RWPE2 (cell line): ENCODE measurements at places on chromosomes 2 and 18.

- no peaks in the 10 kb centered on the region for H3K27me3 ChIP-seq
- no peak overlapping the region for H3K27ac ChIP-seq
- no peaks in the 10 kb centered on the region for H3K4me1 ChIP-seq
- DNase-seq, result no peak
Observed at GRCh38 chr2:157792335-157793052, 83.6 kb downstream of the ACVR1 start.

DNA sequence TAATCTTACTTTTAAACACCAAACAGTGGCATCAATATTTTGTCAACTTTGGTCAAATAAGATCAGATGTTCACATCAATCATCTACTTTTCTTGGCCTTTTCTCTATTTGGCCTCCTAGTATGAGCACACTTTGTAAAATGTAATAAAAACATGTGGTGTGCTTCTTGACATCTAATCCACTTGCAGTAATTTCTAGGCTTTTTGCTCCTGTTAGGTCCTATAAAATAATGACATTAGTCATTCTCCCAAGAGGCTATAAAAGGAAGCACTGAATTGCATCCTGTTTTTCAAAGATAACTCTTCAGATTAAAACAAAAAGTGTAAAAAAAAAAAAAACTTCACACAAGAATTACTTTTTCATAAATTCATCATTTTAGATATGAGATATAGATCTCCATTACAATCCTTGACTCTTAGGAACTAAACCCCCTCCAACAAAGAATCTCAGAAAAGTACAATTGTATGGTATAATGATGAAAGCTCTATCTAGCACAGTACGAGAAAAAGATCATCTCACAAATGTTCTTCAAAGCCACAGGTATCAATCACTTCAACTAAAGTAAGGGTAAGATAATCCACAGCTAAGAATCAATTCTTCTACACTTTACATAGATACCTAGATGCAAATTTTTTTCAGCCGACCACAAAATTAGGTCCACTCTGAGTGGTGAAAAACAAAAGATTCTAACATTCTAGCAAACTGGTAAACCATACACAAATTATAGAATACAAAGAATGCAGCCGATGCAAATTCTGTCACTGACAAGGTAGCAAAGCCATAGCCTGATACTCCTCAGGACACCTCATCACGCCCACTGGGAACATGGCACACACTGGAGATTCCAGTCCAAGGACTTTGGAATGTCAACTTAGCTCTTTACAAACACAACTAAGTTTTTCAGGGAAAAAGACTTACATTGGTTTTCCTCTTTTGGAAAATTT is 2.7 kb downstream of the BCL2 start:
- peaks cover 36% of the 10 kb centered on the region for H3K27me3 ChIP-seq
- H3K4me1 ChIP-seq, result peaks cover 4% of the 10 kb centered on the region
- no peaks in the 10 kb centered on the region for H3K36me3 ChIP-seq
- H3K27ac ChIP-seq, result no peak overlapping the region
- H3K4me3 ChIP-seq, result no peak overlapping the region

DNA sequence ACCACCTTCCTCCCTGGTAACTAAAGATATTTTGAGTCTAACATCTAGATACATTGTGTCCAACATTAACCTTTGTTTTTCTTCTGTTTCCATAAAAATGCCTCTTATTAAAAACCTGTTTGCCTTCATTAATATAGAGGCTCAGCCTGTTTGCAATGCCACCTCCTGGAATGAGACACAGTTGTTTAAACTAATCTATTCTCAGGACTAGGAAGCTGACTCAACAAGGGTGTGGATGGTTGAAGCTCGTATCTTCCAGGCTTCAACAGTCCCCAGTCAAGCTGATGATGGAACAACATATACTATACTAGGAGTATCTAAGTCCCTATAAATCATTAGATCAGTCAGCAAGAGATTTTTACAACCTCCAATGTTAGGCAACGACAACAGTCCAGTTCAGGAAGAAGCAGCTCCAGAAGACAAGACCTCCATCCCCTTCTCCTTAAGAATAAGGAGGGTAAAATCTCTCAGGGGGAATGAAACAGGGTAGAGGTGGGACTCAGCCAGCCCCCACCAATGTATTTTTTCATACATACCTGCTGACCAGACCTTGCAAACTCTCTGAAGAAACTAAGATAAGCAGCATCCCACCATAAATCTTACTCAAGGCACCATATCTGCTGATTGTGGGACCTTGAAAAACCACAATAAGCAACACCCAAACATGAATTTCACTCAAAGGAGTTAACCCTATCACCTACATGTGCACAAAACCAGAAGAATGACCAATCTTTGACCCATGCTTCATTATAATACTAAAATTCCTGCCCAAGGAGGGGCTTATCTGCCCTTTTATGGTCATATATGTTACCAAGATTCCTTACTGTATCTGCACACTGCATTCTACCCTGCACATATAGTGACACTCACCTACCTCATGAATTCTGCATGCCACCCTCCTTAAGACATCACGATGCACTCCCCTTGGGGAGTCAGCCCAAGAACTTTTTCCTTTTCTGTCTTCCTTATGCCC is 21.4 kb downstream of the ZNF24 start:
- no peak overlapping the region for H3K27ac ChIP-seq
- H3K4me3 ChIP-seq, result no peak overlapping the region
- no peak for DNase-seq

DNA sequence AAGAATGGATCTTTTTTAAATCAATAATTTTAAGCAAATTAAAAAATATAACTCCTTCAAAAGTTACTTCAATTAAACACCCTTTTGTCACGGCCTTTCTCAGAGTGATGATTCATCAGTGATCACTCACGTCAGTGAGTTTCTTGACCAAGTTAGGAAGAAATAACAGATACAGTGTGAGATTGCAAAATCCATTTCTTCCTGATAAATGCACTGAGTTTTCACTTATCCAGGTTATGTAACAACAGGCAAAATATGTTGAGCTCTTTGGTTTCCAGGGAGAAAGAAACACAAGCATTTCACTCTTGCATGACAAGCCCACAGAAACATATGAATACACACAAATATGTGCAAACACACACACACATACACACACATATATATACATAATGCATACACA is 195.9 kb upstream of the CYRIA start:
- no peak for DNase-seq
- peaks cover 14% of the 10 kb centered on the region for H3K4me1 ChIP-seq
- no peaks in the 10 kb centered on the region for H3K27me3 ChIP-seq
- no peak overlapping the region for H3K4me3 ChIP-seq
- no peaks in the 10 kb centered on the region for H3K36me3 ChIP-seq

DNA sequence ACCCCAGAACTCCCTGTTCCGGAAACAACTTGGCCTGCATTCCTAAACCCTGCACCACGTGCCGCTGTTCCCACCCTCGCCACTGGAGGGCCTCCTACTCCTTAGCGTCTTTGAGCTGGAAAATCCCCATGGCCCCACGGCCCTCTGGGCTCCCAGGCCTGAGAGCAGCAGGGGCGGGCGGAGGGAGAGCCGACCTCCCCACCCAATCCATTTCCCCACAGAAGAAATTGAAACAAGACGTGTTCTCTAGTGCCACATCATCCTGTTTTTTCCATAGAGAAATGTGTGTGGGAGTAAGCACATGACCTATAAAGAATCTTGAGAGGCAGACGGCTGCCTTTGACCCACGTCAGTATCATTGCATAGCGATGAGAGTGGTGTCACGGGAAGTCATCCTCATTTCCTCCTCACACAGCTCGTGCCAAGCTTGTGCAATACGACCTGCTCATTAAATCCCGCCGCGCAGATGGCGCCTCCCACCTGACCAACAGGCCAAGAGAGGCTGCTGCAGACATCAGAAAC is 79.2 kb downstream of the LAMA1 start:
- peak overlapping the region; percentile 71 for H3K27ac ChIP-seq
- H3K4me3 ChIP-seq, result no peak overlapping the region
- DNase-seq, result peak; percentile 89
- H3K36me3 ChIP-seq, result no peaks in the 10 kb centered on the region

DNA sequence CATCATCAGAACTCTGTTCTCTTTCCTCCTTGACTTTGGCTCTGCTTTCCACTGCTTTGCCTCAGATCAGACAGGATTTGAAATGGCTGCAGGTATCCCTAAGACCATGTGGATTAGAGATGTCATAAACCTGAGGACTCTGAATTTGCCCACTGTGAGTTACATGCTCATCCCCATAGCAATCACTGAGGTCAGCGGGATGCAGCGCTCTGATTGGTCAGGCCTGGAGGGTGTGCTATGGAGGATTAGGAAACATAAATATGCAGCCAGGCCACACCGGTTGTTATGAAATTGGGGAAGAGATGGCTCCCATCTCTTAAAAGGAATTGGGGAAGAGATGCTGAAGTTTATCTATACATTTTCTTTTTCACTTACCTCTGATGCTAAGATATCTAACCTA is 73.7 kb upstream of the DNAJC10 start:
- H3K27me3 ChIP-seq, result no peaks in the 10 kb centered on the region
- no peaks in the 10 kb centered on the region for H3K4me1 ChIP-seq
- DNase-seq, result peak; percentile 57
- H3K4me3 ChIP-seq, result no peak overlapping the region
- H3K27ac ChIP-seq, result no peak overlapping the region

GRCh38 chr18:38557006-38557405 is 991.4 kb upstream of the CELF4 start:
- no peak for DNase-seq
- no peaks in the 10 kb centered on the region for H3K36me3 ChIP-seq
- H3K27ac ChIP-seq, result no peak overlapping the region
- peaks cover 3% of the 10 kb centered on the region for H3K4me1 ChIP-seq
- no peak overlapping the region for H3K4me3 ChIP-seq
- no peaks in the 10 kb centered on the region for H3K27me3 ChIP-seq
